ENCODE measurements at places on chromosomes 1 and 21. TPM values are rescaled to one million over a fixed set of nuclear protein-coding genes. Genes with fewer than 3 reads are reported as not detected.

- H3K27me3 ChIP-seq, result no peaks in the 10 kb centered on the region
- no peak overlapping the region for H3K27ac ChIP-seq
- no peak overlapping the region for H3K4me3 ChIP-seq
- H3K36me3 ChIP-seq, result peaks cover 31% of the 10 kb centered on the region
These were observed 7.9 kb upstream of the TRAF5 start for GRCh38 chr1:211318576-211319280.

GRCh38 chr21:34649400-34649799 is 19.4 kb upstream of the CLIC6 start:
- H3K27ac ChIP-seq, result no peak overlapping the region
- no peak overlapping the region for H3K4me3 ChIP-seq
- no peak for DNase-seq

- no peaks in the 10 kb centered on the region for H3K36me3 ChIP-seq
- DNase-seq, result no peak
- H3K4me1 ChIP-seq, result peaks cover 34% of the 10 kb centered on the region
- no peak overlapping the region for H3K4me3 ChIP-seq
- no peak overlapping the region for H3K27ac ChIP-seq
- H3K27me3 ChIP-seq, result no peaks in the 10 kb centered on the region
These were observed 3.0 kb upstream of the FGGY start for GRCh38 chr1:59293849-59294248.

DNA sequence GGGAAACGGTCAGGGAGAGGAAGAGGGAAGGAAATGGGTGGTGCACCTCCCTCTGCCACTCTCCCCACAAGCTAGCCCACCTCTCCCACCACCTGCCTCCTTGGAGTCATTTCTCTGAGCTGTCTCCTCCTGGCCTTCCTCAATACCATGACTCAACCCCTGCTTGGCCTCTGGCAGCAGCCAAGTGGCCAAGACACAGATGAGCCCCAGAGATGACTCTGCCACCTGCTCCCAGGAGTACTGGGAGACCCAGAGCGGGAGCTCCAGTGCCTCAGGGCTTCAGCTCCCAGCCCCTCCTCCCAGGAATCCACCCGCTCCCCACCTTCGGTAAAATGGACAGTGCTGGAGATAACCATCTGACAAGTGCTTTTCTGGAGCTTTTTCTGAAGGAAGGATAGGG is 2.6 kb downstream of the S100A16 start:
- H3K4me1 ChIP-seq, result peaks cover 37% of the 10 kb centered on the region
- no peak overlapping the region for H3K4me3 ChIP-seq
- H3K36me3 ChIP-seq, result peaks cover 13% of the 10 kb centered on the region
- DNase-seq, result no peak
- H3K27ac ChIP-seq, result peak overlapping the region; percentile 93

GRCh38 chr1:183909672-183910071 is 104.8 kb downstream of the RGL1 start:
- H3K4me1 ChIP-seq, result peaks cover 12% of the 10 kb centered on the region
- peaks cover 94% of the 10 kb centered on the region for H3K36me3 ChIP-seq
- no peaks in the 10 kb centered on the region for H3K27me3 ChIP-seq
- DNase-seq, result no peak

GRCh38 chr1:45172764-45173163 is 33.6 kb downstream of the ZSWIM5 start:
- no peaks in the 10 kb centered on the region for H3K27me3 ChIP-seq
- no peak overlapping the region for H3K27ac ChIP-seq
- H3K4me1 ChIP-seq, result no peaks in the 10 kb centered on the region
- H3K36me3 ChIP-seq, result no peaks in the 10 kb centered on the region

- H3K36me3 ChIP-seq, result no peaks in the 10 kb centered on the region
- H3K4me1 ChIP-seq, result no peaks in the 10 kb centered on the region
- H3K27me3 ChIP-seq, result no peaks in the 10 kb centered on the region
These were observed 240.8 kb upstream of the NR5A2 start for GRCh38 chr1:199786695-199787094.

DNA sequence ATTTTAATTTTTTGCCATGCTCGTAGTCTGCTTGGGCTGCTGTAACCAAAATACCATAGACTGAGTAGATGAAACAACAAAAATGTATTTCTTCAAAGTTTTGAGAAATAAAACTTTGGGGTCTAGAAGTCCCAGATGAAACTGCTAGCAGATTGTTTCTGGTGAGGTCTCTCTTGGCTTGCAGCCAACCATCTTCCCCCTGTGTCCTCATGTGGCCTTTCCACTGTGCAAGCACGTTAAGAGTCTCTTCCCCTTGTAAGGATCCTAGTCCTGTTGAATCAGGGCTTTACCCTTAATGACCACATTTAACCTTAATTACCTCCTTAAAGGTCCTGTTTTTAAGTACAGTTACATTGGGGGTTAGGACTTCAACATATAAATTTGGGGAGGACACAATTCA is 86.6 kb downstream of the PTBP2 start:
- DNase-seq, result no peak
- no peak overlapping the region for H3K27ac ChIP-seq
- H3K4me3 ChIP-seq, result no peak overlapping the region
- peaks cover 34% of the 10 kb centered on the region for H3K36me3 ChIP-seq

GRCh38 chr1:163170975-163171676 is 31.6 kb downstream of the RGS5 start:
- peaks cover 21% of the 10 kb centered on the region for H3K4me1 ChIP-seq
- no peak for DNase-seq

DNA sequence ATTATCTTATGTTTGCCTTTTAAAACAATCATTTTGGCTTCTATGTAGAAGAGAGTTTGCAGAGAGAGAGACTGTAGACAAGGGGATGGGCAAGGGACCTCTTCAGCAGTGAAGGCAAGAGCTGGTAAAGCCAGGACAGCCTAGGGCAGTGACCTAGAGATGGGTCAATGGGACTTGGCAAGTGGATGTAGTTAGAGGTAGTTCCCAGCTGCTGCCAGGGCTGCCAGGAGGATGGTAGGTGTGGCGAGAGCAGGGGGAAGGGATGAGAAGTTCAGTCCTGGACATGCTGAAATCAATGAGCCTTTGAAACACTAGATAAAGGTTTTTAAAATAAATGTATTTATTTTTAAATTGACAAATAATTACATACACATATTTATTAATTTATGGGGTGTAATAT is 6.4 kb upstream of the SPRR5 start:
- H3K4me3 ChIP-seq, result no peak overlapping the region
- no peaks in the 10 kb centered on the region for H3K4me1 ChIP-seq

DNA sequence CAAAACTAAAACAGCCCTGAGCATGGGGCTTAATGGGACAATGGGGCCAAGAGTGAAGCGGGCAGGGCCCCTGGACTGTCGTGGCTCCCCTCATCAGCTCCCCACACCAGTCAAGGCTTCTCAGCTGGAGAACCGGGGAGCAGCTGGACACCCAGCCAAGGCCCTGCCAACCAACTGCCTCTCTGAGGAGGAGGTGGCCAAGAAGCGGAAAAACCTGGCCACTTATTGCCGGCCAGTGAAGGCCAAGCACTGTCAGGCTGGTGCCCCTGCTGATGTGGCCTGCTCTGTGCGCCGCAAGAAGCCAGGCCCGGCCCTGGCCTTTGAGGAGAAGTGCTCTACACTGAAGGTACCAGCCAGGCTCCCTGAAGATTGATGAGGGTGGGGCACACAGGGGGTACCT is 2.5 kb upstream of the CYB561D1 start:
- no peaks in the 10 kb centered on the region for H3K27me3 ChIP-seq
- peaks cover 13% of the 10 kb centered on the region for H3K4me1 ChIP-seq
- peaks cover 14% of the 10 kb centered on the region for H3K36me3 ChIP-seq
- H3K27ac ChIP-seq, result no peak overlapping the region

DNA sequence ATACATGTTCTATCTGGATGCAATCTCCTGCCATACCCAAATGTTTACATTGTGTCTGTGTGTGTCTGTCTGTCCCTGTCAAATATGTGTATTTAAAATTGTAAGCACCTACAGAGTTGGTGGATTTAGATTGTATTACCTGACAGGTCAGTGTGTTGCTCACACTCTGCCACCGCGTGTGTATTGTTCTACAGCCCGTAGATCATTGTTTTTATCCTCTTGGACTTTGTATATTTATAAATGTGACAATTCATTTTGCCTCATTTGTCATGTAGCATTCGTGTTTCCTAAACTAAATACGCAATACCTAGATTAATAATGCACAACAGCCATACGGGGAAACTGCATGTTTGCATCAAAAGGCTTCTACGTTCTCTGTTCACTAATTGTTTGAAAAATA is 634 bp downstream of the ALG14 start:
- no peaks in the 10 kb centered on the region for H3K36me3 ChIP-seq
- H3K27me3 ChIP-seq, result no peaks in the 10 kb centered on the region
- DNase-seq, result no peak
- H3K4me1 ChIP-seq, result peaks cover 8% of the 10 kb centered on the region

DNA sequence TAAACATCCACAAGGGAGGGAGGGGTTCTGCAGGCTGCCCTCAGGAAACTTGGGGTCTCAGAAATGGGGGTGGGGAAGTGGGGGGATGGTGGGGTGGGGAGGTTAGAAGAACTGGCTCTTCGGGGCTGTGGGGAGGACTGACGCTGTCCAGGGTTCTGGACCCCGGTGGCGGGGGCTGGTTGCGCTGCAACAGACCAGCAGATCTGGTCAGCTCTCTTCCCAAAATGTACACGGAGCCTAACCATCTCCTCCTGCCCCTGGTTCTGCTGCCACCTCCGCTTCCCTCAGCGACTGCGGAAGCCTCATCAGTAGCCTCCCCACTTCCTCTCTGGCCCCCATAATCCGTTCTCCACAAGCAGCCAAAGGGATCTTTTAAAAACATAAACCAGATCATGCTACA is 29.3 kb upstream of the C1QA start:
- no peaks in the 10 kb centered on the region for H3K4me1 ChIP-seq
- no peak overlapping the region for H3K27ac ChIP-seq
- peaks cover 36% of the 10 kb centered on the region for H3K27me3 ChIP-seq
- no peak overlapping the region for H3K4me3 ChIP-seq
- no peaks in the 10 kb centered on the region for H3K36me3 ChIP-seq
- DNase-seq, result peak; percentile 54

- H3K36me3 ChIP-seq, result no peaks in the 10 kb centered on the region
- no peak for DNase-seq
- no peaks in the 10 kb centered on the region for H3K27me3 ChIP-seq
- H3K4me3 ChIP-seq, result no peak overlapping the region
- H3K4me1 ChIP-seq, result peaks cover 3% of the 10 kb centered on the region
- H3K27ac ChIP-seq, result no peak overlapping the region
These were observed 25.4 kb downstream of the ST6GALNAC5 start for GRCh38 chr1:76892675-76893074.

DNA sequence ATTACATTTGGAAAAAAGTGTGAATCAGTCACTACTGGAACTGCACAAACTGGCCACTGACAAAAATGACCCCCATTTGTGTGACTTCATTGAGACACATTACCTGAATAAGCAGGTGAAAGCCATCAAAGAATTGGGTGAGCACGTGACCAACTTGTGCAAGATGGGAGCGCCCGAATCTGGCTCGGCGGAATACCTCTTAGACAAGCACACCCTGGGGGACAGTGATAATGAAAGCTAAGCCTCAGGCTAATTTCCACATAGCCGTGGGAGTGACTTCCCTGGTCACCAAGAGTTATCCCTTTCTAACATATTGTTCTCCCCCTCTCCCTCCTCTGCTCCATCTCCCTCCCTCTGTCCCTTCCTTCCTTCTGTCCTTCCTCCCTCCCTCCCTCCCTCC is 47.7 kb upstream of the RHOU start:
- no peaks in the 10 kb centered on the region for H3K27me3 ChIP-seq
- no peaks in the 10 kb centered on the region for H3K36me3 ChIP-seq
- DNase-seq, result no peak
- H3K27ac ChIP-seq, result no peak overlapping the region

GRCh38 chr1:10561955-10562354 is 87.2 kb downstream of the PEX14 start:
- H3K4me3 ChIP-seq, result no peak overlapping the region
- H3K27ac ChIP-seq, result no peak overlapping the region
- no peaks in the 10 kb centered on the region for H3K4me1 ChIP-seq
- DNase-seq, result no peak

GRCh38 chr1:210764536-210764935 is 369.4 kb downstream of the KCNH1 start:
- no peaks in the 10 kb centered on the region for H3K4me1 ChIP-seq
- no peaks in the 10 kb centered on the region for H3K36me3 ChIP-seq
- H3K27ac ChIP-seq, result no peak overlapping the region
- H3K27me3 ChIP-seq, result no peaks in the 10 kb centered on the region

DNA sequence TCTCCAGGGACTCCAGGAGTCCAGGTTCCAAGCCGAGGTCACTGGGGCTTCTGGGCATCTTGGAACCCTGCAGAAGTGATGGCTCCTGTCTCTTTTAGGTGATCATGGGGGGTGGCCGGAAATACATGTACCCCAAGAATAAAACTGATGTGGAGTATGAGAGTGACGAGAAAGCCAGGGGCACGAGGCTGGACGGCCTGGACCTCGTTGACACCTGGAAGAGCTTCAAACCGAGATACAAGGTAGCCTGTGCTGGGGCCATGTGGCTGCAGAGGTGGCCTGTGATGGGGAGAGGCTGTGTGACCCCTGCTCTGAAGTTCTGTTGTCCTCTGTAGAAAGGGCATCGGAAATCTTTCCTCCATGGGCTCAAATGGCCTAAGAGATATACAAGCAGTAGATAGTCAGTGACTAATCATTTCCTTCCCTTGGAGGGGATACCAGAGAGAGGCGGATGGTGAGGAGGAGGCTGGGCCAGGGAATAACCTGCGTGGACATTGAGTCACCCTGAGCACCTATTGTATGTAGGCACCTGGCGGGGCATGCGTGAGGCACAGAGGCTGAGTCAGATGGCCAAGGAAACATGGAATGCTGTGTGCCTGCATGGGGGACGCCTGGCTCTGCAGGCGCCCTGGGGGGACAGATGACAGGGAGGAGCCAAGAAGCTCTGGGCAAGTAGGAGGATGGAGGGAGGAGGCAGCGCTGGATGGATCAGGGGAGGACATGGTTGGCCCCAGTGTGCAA is 59.0 kb downstream of the ALPL start:
- no peaks in the 10 kb centered on the region for H3K4me1 ChIP-seq
- no peak for DNase-seq
- no peaks in the 10 kb centered on the region for H3K36me3 ChIP-seq

DNA sequence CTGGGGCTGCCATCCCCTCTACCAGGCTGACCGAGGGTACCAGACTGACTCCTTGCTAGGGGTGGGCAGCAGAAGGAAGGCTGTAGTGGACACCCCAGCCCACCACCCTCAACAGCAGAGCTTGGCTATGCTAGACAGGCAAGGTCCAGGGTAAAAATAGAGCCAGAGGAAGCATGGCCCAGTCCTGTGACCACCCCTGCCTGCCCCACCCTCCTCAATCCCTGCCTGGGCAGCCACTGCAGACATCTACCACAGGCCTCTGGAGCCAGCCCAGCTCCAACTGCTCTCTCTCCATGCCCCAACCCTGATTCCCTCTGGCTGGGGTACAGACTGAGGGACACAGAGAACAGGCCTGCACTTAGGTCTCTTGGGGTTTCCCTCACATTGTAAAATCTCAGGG is 1.7 kb downstream of the S100A1 start:
- H3K36me3 ChIP-seq, result no peaks in the 10 kb centered on the region
- no peak overlapping the region for H3K4me3 ChIP-seq
- peaks cover 23% of the 10 kb centered on the region for H3K4me1 ChIP-seq
- DNase-seq, result no peak
- H3K27me3 ChIP-seq, result no peaks in the 10 kb centered on the region
- no peak overlapping the region for H3K27ac ChIP-seq

TMEM125 gene
- 188 TPM for total RNA-seq

OVAAL gene
- not detected for total RNA-seq

TNNI3K gene
- 1.3 TPM for total RNA-seq

OR2T35 gene
- total RNA-seq, result not detected

LEMD1 gene
- total RNA-seq, result 2.1 TPM

FCRL1 gene
- total RNA-seq, result 1.4 TPM

AGBL4 gene
- total RNA-seq, result not detected
